Glutamatergic neuron (in vitro differentiated cells): ENCODE measurements at places on chromosomes 6 and 20.

DNA sequence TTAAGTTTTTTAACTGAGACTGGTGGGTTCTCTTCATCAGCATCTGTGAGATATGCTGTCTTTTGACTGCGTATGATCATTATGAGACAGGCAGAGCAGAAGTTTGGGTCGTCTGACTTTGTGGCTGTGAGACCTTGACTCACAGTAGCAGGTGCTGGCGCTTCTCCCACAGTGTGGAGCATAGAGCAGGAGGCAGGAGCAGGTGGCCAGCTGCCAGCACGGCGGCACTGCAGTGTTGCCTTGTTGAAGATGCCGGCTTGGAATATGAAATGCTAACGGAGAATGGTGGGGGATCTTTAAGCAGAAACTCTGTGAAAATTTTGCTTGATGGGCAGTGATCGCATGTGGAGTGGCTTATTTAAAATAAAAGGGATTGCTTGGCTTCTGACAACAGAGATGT, 105.0 kb downstream of the TIAM2 start:
- H3K4me1 ChIP-seq, result peaks cover 18% of the 10 kb centered on the region
- peaks cover 10% of the 10 kb centered on the region for H3K36me3 ChIP-seq
- H3K4me3 ChIP-seq, result peak overlapping the region; percentile 61
- peak; percentile 79 for DNase-seq

DNA sequence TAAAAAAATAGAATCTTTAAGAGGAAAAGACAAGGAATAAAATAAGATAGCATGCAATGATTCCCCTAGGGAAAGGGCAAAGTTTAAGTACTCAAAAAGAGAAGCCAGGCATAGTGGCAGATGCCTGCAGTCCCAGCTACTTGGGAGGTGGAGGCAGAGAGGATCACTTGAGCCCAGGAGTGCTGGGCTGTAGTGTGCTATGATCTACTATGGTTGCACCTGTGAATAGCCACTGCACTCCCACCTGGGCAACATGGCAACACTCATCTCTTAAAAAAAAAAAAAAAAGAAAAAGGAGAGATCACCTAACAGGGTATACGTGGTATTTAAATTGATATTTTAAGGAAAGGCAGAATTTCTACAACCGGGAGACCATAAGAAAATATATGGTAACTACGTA, 16.0 kb downstream of the EPHA7 start:
- H3K27ac ChIP-seq, result no peak overlapping the region
- H3K27me3 ChIP-seq, result no peaks in the 10 kb centered on the region
- DNase-seq, result no peak
- no peak overlapping the region for H3K4me3 ChIP-seq

GRCh38 chr6:137025786-137026730, 18.7 kb downstream of the IL20RA start:
- no peak overlapping the region for H3K4me3 ChIP-seq
- no peak for DNase-seq
- H3K4me1 ChIP-seq, result no peaks in the 10 kb centered on the region
- H3K36me3 ChIP-seq, result no peaks in the 10 kb centered on the region
- H3K27ac ChIP-seq, result no peak overlapping the region

- no peak for DNase-seq
- peaks cover 3% of the 10 kb centered on the region for H3K4me1 ChIP-seq
- H3K27me3 ChIP-seq, result peaks cover 2% of the 10 kb centered on the region
- H3K36me3 ChIP-seq, result no peaks in the 10 kb centered on the region
- H3K4me3 ChIP-seq, result no peak overlapping the region
Measured at GRCh38 chr6:52497652-52498408, 77.7 kb downstream of the EFHC1 start.

GRCh38 chr6:79863566-79863965, 83.8 kb downstream of the ELOVL4 start:
- H3K27ac ChIP-seq, result no peak overlapping the region
- no peak for DNase-seq
- H3K27me3 ChIP-seq, result no peaks in the 10 kb centered on the region
- H3K36me3 ChIP-seq, result no peaks in the 10 kb centered on the region

DNA sequence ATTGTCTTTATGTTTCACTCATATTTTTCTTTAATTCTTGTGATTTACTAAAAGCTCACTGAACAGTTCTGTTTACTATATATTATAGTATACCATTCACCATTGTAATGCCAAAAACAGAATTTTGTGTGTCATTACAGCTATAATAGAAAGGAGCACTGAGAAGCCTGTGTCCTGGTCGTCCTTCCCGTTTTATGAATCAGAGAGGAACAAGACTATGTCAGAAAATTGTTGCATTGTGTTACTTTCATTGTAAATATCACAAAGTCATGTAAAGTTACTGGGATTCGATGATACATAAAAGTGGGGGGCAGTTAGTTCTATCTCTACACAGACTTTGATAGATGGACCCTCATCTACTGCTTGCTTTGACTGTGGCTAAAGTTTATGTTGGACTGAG, 145.1 kb downstream of the QKI start:
- H3K27me3 ChIP-seq, result peaks cover 2% of the 10 kb centered on the region
- H3K36me3 ChIP-seq, result no peaks in the 10 kb centered on the region
- no peak for DNase-seq
- no peak overlapping the region for H3K4me3 ChIP-seq
- peaks cover 22% of the 10 kb centered on the region for H3K4me1 ChIP-seq

DNA sequence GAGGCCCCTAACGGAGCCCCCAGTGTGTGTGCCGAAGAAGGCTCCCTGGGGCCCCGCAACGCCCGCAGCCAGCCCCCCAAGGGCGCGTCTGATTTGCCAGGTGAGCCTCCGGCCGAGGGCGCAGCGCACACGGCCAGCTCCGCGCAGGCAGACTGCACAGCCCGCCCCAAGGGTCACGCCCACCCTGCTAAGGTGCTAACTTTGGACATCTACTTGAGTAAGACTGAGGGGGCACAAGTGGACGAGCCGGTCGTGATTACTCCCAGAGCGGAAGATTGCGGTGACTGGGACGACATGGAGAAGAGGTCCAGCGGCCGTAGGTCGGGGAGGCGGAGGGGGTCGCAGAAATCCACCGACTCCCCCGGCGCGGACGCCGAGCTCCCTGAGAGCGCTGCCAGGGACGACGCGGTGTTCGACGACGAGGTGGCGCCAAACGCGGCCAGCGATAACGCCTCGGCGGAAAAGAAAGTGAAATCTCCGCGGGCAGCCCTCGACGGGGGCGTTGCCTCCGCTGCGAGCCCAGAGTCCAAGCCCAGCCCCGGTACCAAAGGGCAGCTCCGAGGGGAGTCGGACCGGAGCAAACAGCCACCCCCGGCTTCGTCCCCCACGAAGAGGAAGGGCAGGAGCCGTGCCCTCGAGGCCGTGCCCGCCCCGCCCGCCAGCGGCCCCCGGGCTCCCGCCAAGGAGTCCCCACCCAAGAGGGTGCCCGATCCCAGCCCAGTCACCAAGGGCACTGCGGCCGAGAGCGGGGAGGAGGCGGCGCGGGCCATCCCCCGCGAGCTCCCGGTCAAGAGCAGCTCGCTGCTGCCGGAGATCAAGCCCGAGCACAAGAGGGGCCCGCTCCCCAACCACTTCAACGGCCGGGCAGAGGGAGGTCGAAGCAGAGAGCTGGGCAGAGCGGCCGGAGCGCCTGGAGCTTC, 117.0 kb downstream of the RTN4IP1 start:
- H3K36me3 ChIP-seq, result peaks cover 5% of the 10 kb centered on the region
- H3K4me3 ChIP-seq, result peak overlapping the region; percentile 59
- H3K4me1 ChIP-seq, result peaks cover 9% of the 10 kb centered on the region
- no peak overlapping the region for H3K27ac ChIP-seq
- H3K27me3 ChIP-seq, result peaks cover 12% of the 10 kb centered on the region

DNA sequence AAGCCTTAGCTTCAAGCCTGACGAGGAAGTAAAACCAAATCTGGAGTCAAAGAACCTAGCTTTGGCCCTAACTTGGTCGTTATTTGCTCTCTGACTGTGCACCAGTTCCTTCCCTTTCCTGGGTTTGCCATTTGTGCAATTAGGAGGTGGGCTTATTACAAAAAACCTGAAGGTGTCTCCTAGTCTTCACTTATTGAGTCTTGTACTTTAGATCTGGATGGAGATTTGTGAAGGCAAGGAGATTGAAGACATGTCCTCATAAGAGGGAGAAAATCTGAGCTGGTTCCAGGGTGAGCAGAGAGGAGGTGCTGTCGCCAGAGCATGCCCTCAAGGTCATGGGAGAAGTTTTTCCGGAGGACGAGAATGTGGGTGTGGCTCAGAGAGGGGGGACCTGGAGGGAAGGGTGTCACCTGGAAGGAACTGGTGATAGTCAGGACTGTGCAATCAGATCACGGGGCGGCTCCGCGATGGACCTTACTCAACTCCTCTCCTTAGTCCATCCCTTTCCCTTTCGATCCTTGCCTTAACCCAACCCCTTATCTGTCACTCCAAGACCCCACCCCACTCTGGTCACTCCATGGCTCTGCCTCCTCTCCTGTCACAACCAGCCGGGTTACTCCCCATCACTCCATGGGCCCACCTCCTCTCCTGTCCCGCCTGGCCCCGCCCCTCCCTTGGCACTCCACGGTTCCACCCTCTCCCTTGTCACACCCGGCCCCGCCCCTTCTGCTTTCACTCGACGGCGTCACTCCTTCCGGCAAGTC, 588 bp upstream of the ACSS2 start:
- H3K27ac ChIP-seq, result peak overlapping the region; percentile 71
- no peaks in the 10 kb centered on the region for H3K36me3 ChIP-seq
- H3K4me3 ChIP-seq, result peak overlapping the region; percentile 76
- no peak for DNase-seq
- H3K4me1 ChIP-seq, result peaks cover 22% of the 10 kb centered on the region

- H3K27ac ChIP-seq, result no peak overlapping the region
- H3K27me3 ChIP-seq, result no peaks in the 10 kb centered on the region
- no peak overlapping the region for H3K4me3 ChIP-seq
- DNase-seq, result no peak
- H3K4me1 ChIP-seq, result no peaks in the 10 kb centered on the region
Measured at GRCh38 chr6:130923350-130923749, 96.1 kb downstream of the SMLR1 start.
